NCI-H2029 treated with DMSO at 0.1 percent for 48 hours (cell line): ENCODE measurements at places on chromosomes 5 and 9.

DNA sequence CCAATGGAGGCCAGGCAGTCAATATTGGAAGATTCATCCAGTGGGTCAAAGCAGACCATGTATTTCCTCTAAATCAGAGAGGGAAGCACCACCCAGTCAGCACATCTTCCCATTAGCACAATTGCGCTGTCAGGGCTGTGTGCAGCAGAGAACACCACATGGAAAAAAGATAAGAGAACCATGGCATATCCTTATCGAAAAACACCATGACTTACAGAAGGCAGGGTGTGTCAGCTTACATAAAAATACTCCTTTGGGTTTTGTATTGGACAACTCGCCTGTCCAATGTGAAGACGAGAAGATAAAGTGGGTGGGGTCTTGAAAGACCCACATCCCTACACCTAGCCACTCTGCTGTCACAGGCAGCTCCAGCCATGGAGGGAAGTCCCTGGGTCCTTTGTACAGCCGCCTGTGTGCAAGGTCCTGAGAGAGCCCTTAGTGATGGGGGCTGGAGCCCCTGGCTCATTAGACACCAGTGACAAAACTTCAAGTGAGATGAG, 71.9 kb upstream of the SPATA31E1 start:
- DNase-seq = no peak

DNA sequence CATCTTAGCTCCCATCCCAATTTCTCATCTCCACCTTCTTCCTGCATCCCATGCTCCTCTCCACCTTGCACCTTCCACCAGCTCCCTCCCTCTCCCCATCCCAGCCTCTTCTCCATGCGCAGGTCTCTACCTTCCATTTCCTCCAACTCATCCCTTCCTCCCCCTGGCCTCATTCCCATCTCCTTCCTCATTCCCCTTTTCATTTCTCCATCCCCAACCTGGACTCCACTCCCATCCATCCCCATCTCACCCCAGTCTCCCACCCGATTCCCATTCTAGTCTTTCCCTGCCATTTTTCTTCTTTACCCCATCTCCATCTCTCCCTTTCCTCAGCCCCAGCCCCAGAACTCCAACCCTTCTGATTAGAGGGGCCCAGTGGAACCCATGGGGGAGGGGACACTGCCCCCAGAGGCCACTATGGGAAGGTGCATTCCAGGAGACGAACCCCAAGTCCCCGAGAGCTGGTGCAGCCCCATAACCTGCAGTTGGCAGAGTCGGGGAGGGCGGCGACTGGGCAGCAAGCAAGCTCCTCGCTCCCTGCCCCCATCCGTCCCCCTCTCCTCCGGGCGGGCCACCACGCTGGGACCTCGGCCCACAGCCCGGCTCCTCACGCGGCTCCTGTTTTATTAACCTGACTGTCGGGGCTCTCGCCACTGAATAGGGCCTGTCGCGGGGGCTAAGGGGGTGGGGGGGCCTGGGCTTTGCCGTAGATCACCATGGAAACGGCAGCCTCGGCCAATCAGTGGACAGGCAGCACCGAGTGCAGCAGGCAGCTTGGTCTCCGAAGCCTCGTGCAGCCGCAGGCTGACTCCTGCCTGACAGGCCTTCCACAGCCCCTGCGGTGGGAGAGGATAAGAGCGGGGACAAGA, 66.7 kb downstream of the PCDH1 start:
- DNase-seq = no peak

DNA sequence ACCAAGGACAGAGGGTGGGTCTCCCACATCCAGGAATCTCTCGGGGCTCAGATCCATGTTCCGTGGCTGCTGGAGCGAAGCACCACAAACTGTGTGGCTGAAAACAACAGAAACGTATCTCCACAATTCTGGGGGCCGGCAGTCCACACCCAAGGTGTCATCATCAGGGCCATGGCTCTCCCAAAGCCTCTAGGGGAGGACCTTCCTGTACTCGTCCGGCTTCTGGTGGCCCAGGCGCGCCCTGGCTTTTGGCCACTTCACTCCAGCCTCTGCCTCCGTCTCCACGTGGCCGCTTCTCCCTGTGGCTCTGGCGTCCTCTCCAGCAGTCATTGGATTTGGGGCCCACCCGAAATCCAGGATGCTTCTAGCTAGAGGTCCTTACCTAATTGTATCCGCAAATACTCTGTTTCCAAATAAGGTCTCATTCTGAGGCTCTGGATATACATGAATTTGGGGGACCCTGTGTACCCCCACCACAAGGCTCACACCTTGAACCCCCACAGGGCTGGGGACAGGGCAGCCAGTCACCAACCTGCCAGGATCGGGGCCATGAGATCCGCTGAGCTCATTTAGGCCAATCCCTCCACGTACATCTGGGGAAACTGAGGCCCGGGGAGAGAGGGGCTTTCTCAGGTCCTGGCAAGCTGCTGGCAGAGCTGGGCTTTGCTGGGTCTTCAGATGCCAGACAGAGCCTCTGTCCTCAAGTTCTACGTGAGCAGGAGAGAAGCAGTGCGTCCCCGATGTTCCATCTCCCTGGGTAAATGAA, 158.2 kb downstream of the OLFM1 start:
- no peak for DNase-seq

DNA sequence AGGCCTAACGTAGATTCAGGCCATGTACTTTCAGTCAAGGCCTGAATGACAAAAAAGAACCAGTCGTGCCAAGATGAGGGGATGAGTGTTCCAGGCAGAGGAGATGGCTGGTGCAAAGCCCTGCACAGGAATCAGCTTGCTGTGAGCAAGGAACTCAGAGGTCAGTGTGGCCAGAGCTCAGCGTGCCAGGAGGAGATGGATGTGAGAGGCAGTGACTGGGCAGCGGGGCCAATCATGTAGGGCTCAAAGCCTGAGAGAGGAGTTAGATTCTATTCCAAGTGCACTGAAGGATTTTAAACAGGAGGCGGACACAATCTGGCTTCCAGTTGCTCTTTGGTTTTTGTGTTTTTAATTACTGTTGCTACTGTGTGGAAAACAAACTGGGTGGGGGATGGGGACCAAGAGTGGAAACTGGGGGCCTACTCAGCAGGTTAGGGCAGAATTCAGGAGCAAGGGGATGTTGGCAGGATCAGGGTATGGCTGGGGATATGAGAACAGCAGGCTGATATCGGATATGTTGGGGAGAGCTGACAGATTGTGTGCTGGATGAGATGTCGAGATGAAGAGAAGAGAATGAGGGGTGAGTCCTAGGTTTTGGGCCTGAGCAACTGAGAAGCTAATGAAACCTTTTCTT, 64.3 kb downstream of the ANGPTL2 start:
- no peak for DNase-seq

DNA sequence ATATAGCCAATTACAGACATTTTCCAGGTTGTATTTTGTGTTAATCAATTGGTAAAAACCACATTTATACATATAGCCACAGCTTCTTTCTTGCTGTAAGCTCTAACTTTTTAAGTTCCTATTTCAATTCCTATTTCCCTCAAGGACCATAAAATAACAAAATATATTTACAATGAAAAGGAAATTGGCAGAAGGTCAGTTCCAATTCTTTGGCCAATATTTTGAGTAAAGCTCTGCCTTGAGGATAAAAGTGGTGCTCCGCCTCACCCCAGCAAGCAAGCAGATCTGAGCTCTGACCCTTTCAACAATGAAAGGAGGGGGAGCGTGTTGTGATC, 203.4 kb upstream of the RASEF start:
- no peak for DNase-seq

GRCh38 chr9:20823051-20823450, 139.0 kb downstream of the FOCAD start:
- no peak for DNase-seq

GRCh38 chr9:18437315-18438201, 36.4 kb upstream of the ADAMTSL1 start:
- DNase-seq = peak; percentile 18

- no peak for DNase-seq
These were observed 836.2 kb downstream of the DNAH5 start for GRCh38 chr5:13108265-13108664.

DNA sequence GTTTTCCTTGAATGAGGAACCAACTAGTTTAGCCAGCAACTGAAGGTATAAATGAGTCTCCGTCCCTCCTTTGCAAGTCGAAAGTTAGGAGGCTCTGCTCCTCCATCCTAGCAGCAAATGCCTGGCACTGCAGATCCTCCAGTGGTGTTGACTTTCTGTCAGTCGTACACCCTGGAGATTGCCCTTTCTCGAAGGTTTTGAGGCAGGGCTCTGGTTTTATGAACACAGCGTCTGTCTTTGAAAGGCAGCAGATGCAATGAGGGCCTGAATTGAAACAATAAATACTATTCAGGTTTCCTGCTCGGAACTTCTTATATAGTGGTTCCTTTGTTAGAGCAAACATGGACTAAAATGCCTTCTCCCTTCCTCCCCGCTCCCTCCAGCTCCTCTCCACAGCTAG, 284.0 kb downstream of the TMEM38B start:
- no peak for DNase-seq

- DNase-seq = no peak
These were observed 6.9 kb downstream of the DNAI1 start for GRCh38 chr9:34465468-34465867.

- DNase-seq = peak; percentile 81
These were observed 20.0 kb downstream of the APC start for GRCh38 chr5:112757468-112758208.

GRCh38 chr5:158007336-158007735, 148.4 kb upstream of the CLINT1 start:
- DNase-seq = no peak

GRCh38 chr9:113492343-113493202, 29.0 kb downstream of the RGS3 start:
- DNase-seq = no peak

- no peak for DNase-seq
These were observed 141.3 kb upstream of the EPB41L4A start for GRCh38 chr5:112560371-112560770.

GRCh38 chr5:137305971-137306602, 193.0 kb downstream of the SPOCK1 start:
- no peak for DNase-seq

- DNase-seq = no peak
These were observed 1.5 kb downstream of the PIP5K1B start for GRCh38 chr9:68706363-68707201.

DNA sequence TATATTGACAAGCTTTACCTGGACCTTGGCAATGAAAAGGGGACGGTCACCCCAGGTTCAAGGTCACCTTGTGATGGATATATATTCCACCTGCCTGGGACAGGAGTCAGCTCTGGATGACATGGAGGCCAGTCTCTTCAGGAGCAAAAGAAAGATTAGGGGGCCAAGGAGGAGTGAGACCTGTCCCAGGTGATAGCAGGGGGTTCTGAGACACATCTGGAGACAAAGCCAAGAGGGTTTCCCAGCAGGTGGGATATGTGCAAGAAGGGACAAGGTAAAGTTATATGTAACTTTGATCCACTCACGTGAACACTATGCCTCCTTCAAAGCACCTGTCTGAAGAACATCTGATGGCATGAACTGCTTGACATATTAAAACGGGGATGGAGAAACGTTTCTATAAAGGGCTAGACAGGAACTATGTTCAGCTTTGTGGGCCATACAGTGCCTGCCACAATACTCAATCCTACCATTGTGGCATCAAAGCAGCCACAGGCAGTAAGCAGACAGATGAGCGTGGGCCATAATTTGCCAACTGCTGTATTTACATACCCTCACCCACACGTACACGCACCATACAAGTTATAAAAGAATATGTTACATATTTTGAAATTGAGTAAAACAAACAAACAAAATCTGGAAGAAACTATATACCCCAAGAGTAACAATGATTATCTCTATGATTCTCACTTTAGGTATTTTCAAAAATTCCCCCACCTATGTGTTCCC, 62.9 kb upstream of the ZNF622 start:
- no peak for DNase-seq

- DNase-seq = no peak
These were observed 401.4 kb downstream of the PSAT1 start for GRCh38 chr9:78698371-78698770.

GRCh38 chr5:128538250-128539037, 399 bp upstream of the FBN2 start:
- DNase-seq = no peak

GRCh38 chr5:22076586-22076985, 776.6 kb downstream of the CDH12 start:
- DNase-seq = no peak

GRCh38 chr9:79952401-79952800, 380.6 kb downstream of the TLE4 start:
- no peak for DNase-seq

- DNase-seq = no peak
These were observed 49.8 kb downstream of the FEM1C start for GRCh38 chr5:115494570-115495289.

- no peak for DNase-seq
These were observed 24.6 kb downstream of the SECISBP2 start for GRCh38 chr9:89342948-89343347.

GRCh38 chr5:150107909-150108447, 21.6 kb upstream of the CSF1R start:
- DNase-seq = no peak

DNA sequence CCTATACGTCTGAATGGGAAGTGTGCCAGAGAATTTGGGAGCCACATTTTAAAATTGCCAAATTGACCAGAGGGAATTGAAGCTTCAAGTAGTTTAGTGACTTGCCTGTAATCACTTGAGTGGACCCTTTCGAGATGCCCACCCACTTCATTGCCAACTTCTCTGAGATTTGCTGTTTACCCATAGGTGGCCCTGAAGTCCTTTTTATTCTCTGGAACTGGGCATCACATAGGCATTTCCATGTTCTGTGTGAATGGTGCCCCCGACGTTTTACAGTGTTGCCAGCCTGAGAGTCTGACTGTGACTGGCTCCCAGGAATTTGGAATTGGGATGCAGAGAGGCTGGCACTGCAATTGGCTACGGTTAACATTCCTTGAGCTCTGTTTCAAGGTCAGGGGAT, 158.6 kb downstream of the SEMA6A start:
- DNase-seq = no peak
